ENCODE measurements at places on chromosomes 16 and 17. TPM values are rescaled to one million over a fixed set of nuclear protein-coding genes. Genes with fewer than 3 reads are reported as not detected.

DNA sequence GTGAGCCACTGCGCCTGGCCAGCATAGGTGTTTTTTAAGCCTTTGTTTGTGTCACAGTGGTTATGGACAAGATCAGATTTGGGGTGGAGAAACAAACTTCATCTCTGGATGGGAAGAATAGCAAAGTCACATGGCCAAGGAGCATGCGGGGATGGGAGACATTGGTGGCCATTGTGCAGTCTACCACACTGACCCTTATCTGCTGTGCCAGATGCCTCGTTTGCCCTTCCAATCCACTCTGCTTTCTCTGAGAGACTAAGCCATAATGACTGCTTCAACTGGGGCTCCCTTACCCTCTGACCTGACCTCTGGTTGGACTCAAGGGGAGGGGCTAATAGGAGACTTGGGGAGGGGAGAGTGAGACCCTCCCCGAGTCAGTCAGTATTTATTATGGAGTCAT lies 166.8 kb downstream of the PRKCB start:
- no peaks in the 10 kb centered on the region for H3K36me3 ChIP-seq
- no peaks in the 10 kb centered on the region for H3K27me3 ChIP-seq
- DNase-seq: no peak
- H3K4me1 ChIP-seq: no peaks in the 10 kb centered on the region
- no peak overlapping the region for H3K27ac ChIP-seq

DNA sequence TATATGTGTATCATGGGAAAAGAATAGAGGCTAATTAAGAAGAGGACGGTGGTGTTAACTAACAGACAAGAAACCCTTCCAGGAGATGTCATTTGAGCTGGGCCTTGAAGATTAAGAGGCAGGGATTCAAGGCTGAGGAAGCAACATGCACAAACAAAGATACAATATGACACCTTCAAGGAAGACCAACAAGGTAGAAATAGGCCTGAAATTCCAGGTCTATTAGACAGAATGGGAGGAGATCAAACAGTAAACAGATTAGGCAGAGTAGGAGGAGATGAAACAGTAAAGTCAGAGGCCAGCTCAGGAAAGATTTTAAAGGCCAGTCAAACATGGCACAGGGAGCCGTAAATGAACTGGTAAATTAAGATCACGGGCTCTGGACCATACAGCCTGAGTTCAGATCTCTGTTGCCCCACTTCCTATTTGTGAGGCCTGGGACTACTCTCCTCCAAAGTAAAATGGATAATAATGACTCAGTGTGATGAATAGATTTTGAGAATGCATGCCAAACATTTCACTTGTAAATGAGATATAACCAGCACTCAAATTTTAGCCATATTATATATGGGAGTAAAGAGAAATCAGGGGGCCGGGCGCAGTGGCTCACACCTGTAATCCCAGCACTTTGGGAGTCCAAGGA lies 38.9 kb downstream of the USP31 start:
- H3K4me1 ChIP-seq: no peaks in the 10 kb centered on the region
- DNase-seq: no peak
- H3K4me3 ChIP-seq: no peak overlapping the region
- H3K36me3 ChIP-seq: no peaks in the 10 kb centered on the region
- H3K27me3 ChIP-seq: no peaks in the 10 kb centered on the region
- no peak overlapping the region for H3K27ac ChIP-seq

- no peak overlapping the region for H3K27ac ChIP-seq
- H3K4me1 ChIP-seq: no peaks in the 10 kb centered on the region
- peaks cover 3% of the 10 kb centered on the region for H3K27me3 ChIP-seq
These were observed 24.1 kb upstream of the SCNN1B start for GRCh38 chr16:23278031-23278430.

- H3K4me1 ChIP-seq: no peaks in the 10 kb centered on the region
- no peak overlapping the region for H3K4me3 ChIP-seq
- peak overlapping the region; percentile 59 for H3K27ac ChIP-seq
- no peaks in the 10 kb centered on the region for H3K36me3 ChIP-seq
These were observed 20.9 kb downstream of the SPACA3 start for GRCh38 chr17:33012522-33013033.

DNA sequence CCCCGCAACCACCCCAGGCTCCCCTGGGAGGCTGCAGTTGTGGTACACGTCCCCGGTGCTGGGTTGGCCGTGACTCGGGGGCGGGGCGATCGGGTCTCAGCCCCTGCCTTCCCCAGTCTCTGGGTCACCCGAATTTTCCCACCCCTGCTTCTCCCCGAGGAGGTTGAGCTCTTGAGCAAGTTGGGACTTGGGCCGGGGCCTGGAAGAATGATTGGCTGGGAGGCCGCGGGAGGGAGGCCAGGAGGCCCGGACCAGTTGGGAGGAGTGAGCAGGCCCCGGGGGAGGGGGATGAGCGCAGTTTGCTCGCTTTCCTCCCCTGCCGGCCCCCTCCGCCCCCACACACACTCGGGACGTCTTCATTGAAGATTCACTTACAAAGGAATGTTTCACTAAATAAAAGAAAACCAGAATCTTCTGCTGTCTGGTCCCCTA lies 4.5 kb upstream of the HEXIM1 start:
- H3K36me3 ChIP-seq: no peaks in the 10 kb centered on the region
- H3K27me3 ChIP-seq: no peaks in the 10 kb centered on the region
- H3K4me1 ChIP-seq: peaks cover 27% of the 10 kb centered on the region
- peak overlapping the region; percentile 95 for H3K27ac ChIP-seq

DNA sequence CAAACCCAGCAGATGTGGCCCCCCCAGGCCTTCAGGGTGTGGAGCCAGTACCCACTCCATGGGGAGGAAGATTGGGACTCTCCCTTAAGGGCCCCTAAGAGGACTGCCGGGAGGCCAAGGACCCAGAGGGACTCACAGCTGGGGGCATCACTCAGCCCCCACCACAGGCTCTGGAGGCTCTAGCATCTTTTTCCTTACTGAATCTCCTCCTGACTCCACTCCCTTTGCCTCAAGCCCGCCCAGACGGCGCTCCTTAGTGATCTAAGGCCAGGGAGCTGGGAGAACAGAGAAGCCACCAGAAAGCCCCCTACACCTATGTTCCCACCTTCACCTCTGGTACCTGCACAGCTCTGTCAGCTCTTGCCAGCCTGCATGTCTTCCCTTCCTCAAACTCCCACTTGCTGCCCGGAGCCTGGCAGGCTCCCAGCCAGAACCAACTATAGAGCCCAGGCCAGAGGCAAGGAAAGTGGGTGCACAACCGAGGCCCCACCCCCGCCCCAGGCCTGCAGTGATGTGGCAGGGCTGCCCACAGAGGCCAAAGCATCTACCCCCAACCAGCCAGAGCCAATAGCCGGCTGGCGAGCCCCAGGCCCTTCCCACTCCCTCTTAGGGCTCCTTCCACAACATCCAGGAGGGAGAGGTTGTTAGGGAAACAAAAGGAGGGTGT lies 22.3 kb upstream of the MPO start:
- no peaks in the 10 kb centered on the region for H3K4me1 ChIP-seq
- H3K27ac ChIP-seq: no peak overlapping the region
- no peaks in the 10 kb centered on the region for H3K36me3 ChIP-seq
- H3K4me3 ChIP-seq: no peak overlapping the region

CSH2 gene
- total RNA-seq: 1.4 TPM

CSH1 gene
- total RNA-seq: 0.92 TPM

TBC1D3C gene
- not detected for total RNA-seq
